ENCODE measurements at places on chromosomes 1 and 21.

- no peak for DNase-seq
Measured at GRCh38 chr1:78570539-78570938, 49.7 kb upstream of the IFI44L start.

- no peak for DNase-seq
Measured at GRCh38 chr1:50667710-50668356, 244.6 kb upstream of the DMRTA2 start.

GRCh38 chr1:8416881-8417280 lies 99.0 kb downstream of the SLC45A1 start:
- DNase-seq: no peak

GRCh38 chr21:36846631-36847030 lies 119.8 kb downstream of the HLCS start:
- DNase-seq: no peak

GRCh38 chr1:244865028-244865371 lies 657 bp upstream of the HNRNPU start:
- no peak for DNase-seq

GRCh38 chr1:66464351-66464750 lies 69.6 kb upstream of the SGIP1 start:
- no peak for DNase-seq

DNA sequence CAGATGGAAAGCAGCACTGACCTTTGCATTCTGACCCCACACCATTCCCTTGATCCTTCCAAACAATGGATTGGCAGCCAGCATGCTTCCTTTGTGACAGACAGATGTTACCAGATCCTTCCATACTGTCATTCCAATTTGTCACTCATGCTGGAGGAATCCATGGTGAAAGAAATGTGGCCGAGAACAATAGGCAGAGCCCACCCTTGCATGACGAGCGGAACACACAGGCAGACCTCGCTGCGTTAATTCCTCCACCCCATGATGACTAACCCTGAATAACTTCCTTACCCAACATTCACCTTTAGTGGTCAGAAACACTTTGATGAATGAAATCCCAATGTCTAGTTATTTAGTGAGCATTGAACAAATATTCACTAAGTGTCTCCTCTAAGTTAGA lies 45.1 kb downstream of the PDPN start:
- no peak for DNase-seq

GRCh38 chr1:59243978-59244377 lies 52.9 kb upstream of the FGGY start:
- DNase-seq: no peak

GRCh38 chr21:29293495-29293894 lies 5.2 kb upstream of the BACH1 start:
- no peak for DNase-seq

- DNase-seq: no peak
Measured at GRCh38 chr1:81174052-81174451, 626.7 kb upstream of the ADGRL2 start.

GRCh38 chr1:229226796-229227195 lies 44.1 kb upstream of the RAB4A start:
- no peak for DNase-seq

DNA sequence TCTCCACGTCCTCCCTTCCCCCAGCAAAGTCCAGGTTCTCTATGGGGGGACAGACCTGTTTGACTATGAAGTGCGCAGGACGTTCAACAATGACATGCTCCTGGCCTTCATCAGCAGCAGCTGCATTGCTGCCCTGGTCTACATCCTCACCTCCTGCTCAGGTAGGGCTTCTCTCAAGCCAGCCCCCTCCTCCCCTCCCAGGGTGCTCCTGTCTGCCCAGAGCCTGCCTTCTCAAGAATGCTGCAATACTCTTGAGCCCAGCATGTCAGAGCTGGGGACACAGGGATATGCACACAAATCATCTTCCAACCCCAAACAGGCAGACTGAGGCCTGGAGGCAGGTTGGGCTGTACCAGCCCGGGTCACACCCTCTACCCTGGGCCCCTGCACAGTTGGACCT lies 35.4 kb downstream of the DISP3 start:
- DNase-seq: no peak

GRCh38 chr1:87155170-87155569 lies 173.5 kb upstream of the LMO4 start:
- DNase-seq: no peak

DNA sequence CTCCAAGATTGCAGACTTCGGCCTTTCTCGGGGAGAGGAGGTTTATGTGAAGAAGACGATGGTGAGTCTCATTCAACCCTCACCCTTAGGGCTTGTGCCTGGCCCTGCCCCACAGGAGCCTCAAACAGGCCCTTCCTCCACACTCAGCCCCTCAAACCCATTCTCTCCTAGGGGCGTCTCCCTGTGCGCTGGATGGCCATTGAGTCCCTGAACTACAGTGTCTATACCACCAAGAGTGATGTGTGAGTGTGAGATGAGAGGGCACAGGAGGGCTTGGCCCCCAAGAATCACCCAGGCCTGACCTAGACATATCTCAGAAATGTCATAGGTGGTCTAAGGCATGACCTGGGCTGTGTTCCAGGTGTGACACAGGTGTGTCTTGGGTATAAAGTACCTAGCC lies 18.3 kb upstream of the MPL start:
- DNase-seq: no peak

DNA sequence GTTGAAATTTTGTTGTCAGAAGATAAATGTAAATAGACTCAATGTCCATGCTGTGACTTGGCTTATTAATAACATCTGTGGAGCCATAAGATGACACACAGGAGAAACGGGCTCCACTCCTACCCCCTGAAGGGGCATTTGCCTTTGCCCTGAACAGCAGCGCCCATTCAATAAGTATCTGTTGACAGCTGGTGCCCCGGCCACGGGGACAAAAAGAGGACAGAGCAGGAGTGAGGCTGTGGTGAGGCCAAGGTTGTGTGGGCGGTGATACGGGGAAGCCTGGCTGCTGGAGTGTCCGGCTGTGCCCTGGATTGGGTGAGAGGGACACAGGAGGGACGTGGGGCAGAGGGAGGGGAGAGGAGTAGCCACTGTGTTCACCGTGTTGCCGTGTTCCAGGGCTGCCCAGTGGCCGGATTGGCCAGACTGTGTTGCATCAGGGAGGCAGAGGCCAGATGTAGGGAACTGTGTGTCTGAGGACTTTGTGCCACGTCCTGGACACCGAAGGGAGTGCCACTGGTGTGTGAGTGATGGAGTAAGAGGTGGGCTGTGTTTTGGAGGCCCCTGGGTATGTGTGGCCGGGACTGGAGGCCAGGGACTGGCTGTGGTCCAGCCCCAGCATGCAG lies 15.1 kb downstream of the PRMT2 start:
- no peak for DNase-seq

- no peak for DNase-seq
Measured at GRCh38 chr1:228149406-228150119, at the start of gene GJC2. GJC2 (plus strand) TSS chr1:228149930; CDS start chr1:228157759, 7,829 bp downstream.

- no peak for DNase-seq
Measured at GRCh38 chr1:13707164-13707563, 7.2 kb downstream of the PRDM2 start.

DNA sequence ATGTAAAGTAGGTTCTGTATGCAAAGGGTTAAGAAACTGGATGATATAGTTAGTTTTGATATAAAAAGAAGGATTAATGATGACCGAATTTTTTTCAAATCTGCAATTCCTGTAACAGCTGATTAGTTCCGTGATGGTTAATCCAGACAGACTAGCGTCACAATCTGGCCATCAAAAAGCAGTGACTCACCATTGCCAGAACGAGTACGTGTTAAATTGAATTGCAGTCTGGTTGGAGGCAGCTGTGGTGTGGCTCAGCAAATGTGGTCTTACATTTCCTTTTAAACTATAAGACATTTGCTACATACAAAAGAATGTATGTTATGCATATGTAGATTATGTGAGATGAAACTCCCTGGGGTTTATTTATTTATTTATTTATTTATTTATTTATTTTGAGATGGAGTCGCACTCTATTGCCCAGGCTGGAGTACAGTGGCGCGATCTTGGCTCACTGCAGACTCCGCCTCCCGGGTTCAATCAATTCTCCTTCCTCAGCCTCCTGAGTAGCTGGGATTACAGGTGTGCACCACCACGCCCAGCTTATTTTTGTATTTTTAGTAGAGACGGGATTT lies 139.8 kb downstream of the RYR2 start:
- DNase-seq: no peak

- DNase-seq: no peak
Measured at GRCh38 chr1:71086331-71086730, 5.5 kb upstream of the ZRANB2 start.

Data from natural killer cell (primary cell).